Activated T-helper 9 cell treated with anti-CD3 and anti-CD28 coated beads, Interleukin-2, amount 50 U/mL, for 16 hours (primary cell): ENCODE measurements at places on chromosomes 3 and 15.

DNA sequence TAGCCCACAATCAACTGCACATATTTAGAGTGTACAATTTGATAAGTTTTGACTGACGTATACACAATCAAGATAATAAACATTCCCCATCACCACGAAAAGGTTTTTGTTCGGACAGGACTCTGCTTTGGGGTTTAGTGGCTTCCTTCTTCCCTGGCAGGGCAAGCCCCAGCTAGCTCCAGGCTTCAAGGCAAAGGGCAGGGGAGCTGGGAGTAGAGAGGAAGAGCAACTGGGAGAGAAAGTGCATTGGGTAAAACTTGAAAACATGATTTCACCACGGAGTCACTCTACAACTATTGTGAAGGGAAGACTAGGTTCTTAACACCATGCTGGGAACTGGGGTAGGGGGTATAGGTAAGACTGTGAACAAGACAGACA is 185.1 kb upstream of the UBE2E1 start:
- no peak for DNase-seq

GRCh38 chr15:64429448-64429847 is 30.9 kb upstream of the ZNF609 start:
- no peak for DNase-seq

DNA sequence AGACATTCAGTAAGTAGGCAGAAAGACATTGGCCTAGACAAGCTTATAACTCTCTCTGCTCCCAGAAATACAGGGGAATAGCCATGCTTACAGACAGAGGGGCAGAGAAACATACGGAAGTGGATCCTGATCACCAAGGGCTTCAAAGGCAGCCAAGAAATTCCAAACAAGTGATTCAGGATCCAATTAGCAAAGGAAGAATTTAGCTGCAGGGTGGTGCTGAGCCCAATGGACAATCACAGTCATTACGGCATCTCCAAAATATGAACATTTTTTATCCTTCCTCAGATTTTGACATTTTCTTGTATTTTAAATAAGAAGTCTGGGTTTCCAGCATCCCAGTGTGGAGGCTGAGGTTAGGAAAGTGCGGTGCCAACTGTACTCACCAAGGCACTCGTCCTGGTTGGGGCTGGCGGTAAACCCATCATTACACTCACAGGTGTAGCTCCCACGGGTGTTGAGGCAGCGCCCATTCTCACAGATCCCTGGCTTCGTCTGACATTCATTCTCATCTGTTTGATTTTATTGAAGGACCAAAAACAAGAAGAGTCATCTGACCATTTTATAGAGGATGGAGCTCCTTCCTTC is 96.8 kb downstream of the DUT start:
- no peak for DNase-seq

GRCh38 chr3:31462050-31462569 is 70.6 kb upstream of the STT3B start:
- no peak for DNase-seq

DNA sequence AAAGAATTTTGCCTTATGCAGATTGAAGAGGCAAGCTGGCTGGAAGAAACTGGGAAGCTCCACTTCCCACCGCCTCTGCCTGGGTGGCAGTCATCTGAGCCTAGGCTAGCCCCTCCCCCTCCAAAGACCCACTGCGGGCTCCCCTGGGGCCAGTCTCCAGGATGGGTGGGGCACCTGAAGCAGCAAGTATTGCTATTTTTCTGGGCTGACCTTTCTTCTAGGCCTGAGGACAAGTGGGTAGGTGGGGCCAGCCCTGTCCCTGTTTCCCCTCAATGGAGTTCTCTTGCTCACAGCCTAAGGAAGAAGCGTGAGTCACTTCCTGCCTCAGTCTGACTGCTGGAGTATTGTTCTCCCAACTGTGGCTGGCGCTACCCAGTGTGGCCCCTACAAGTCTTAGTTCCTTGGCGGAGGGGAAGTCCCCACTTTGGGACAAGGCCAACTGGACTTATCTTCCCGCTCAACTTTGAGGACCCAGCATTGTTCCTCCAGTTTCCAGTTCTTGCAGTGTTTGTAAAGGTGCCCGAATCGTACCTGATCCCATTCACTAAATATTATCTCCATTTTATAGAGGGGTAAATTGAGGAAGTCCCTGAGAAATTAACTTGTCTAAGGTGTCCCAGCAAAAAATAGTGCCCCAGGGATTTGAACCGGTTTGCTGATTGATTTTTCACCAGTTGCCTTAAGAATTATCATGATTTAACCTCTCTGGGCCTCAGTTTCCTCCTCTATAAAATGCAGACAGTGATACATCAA is 1.4 kb downstream of the FURIN start:
- DNase-seq = no peak

DNA sequence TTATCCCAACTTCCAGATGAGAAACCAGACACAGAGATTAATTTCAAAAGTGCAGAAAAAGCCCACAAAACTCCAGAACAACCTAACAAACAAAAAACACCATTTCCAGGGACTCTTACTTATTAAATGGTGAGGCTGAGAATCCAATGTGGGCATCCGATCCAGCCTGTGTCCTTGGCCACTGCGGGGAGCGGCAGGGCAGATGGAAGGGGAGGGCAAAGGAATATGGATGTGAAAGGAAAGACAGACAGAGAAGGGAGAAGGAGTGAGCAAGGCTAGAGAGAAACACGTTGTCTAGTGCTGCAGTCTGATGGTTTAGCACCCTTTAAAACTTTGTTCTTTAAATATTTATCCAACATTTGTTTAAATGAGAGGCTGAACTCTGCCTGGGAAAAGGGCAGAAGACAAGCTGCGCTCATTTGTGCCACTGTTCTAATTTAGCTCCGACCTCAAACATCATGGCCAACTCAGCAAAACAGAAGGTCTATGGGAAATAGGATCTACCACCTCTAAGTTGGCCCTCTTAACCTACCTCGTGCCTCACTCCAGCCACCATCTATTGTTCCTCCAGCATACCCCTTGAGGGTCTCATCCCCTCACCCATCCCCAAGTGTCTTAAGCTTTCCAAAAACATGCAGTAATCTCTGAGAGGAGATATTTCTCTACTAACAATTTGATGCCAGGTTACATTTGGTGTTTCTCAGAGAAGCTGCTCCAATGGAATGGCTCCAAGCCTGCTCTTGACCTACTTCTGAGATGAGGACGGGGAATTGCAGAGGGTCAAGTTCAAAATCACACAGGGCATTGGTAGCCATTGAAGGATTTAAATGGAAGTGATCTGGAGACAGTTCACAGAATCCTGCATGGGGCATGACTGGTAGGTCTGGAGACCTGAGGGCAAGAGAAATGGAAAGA is 77.4 kb downstream of the CD47 start:
- no peak for DNase-seq

DNA sequence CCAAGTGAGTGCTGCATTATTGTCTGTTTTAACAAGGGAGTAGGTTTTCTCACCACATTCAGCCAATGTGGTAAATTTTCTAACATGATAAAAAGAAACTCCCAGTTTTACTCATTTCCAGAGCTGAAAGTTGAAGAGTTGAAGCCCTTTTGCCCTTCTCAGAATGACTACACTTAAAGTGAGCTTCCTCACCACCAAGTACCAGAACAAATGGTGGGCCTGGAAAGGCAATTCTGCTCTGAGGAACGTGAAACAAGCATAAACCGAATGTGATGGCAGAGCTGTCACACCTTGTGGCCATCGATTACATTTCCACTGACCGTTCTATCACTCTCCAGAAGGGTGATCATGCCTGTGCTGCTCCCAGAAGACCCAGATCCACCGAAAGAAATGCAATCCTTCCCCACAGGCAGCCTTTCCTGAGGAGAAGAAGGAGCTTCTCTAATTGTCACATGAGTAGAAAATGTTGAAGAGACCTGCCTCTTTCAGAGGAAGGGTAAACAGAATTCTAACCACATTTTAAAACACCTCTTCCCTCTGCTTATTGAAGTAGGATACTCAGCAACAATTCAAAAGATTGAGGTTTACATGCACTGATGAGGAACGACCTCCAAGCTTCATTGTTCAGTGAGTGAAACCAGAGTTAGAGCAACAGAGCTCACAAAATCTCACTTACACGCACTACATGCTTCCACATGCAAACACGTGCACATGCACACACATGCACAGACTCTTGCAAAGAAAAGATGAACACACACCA is 21.4 kb upstream of the CCR9 start:
- no peak for DNase-seq

GRCh38 chr3:127137113-127137512 is 55.8 kb upstream of the PRR23E start:
- DNase-seq = no peak

- no peak for DNase-seq
Observed at GRCh38 chr3:30996467-30996866, 102.0 kb upstream of the GADL1 start.

DNA sequence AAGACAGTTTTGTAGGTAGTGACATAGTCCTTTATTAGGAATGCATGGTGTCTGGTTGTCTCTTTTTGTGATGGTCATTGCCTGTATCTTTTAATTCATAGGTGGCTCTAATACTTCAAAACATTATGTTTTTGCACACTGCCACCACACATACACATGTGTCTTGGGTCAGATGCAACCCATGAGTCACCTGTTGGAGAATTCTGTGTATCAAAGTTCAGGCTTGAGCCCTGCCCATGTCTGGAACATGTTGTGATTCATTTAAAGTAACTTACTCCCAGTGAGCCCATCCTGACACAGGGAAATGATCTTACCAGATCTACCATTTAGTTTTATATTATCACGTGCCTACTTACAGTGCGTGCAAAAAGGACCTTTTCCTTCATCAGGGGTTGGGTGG is 142.7 kb downstream of the GHSR start:
- DNase-seq = no peak

DNA sequence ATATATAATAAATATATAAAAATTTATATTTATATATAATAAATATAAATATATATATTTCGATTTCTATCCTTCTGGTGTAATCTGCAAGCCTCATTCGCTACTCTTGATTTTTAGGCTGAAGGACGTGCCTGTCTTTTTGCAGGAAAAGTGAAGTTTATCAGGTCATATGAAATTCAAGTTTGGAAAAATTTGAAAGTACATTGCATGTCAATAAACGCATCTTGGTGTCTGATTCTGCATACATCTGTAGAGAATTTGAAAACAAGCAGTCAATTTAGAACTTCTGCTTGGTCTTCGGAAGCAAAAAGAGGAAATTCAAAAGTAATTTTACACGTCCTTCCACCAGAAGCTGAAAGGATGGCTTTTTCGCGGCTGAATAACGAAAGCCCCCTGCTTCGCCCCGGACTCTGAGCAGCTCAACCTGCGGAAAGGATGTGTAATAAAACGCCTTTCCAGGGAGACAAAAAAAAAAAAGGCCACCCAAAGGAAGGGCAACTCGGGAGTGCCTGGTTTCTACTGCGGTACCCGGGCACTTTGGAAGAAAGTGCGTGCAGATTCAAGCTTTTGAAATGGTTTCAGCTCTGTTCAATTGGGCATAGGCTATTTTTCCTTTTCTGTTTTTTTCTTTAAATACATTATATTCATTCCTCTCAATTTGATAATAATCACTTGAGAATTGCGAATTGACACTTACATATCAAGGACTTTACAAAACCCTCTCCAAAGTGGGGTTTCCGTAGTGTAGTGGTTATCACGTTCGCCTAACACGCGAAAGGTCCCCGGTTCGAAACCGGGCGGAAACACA is 1.5 kb upstream of the MYNN start:
- DNase-seq = no peak

DNA sequence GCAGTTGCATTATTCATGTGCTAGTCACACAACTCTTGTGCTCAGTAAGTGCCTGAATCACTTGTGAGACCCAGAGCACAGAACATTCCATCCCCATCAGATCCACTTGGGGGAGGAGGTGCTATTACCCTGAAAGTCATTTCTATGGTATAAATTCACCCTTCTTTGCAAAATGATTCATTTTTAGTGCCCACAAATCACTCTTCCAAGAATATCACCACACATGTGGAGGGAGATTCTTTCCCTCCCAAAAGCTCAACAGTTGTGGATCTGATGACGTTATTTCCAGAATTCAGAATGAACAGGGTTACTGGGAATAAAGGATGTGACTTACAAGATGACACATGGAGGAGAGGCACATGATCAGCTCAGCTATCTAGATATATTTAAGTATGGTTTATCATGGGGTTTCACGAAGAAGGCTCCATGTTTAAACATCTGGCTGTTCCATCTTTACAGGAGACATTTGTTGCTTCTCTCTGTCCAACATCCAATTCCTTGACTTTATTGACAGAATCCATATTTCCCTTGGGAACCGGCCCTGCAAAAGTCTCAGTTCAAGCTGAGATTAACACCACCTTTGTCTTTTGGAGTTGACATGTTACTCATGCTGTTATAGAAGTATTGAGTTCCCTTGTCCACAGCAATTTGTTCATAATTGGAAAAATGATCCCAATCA is 214.2 kb upstream of the PROK2 start:
- no peak for DNase-seq

GRCh38 chr3:89504432-89504831 is 397.0 kb downstream of the EPHA3 start:
- DNase-seq = no peak

DNA sequence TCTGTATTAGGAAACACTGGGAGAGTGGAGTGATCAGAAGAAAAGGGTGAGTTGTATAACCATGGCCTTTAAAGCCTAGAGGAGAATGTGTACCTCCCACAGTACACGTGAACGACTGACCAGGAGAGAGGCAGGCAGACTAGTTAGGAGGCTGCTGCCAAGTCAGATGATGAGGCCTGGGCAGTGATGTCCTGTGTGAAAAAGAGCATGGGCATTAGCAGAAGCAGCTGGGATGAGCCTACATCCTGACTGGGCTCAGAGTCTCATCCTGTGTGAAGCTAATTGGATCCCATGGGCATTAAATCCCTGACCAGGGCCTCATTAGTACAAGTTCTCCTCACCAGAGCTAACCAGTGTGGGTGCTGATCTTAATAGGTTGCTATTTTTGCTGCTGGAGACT is 89.1 kb upstream of the SLC2A2 start:
- no peak for DNase-seq

DNA sequence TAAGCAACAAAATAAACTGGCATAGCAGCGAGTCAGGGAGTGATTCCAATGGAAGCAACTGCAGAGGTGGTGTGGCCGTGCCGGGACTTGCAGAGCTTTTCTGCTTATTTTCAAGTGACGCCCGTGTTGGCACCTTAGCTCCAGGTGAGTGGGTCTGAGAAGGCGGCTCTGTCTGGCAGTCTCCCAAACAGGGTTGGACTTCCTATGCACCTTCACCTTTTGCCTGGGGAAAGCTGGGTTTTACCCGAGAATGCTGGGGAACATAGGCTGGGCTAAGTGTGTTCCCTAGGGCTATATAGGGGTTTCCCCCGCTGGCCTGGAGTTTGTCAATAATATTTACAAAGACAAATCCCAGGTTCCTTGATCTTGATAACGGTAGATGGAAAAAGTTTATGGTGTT is 179.9 kb upstream of the TBL1XR1 start:
- DNase-seq = no peak

GRCh38 chr3:114178770-114179368 is at the start of gene DRD3:
Gene DRD3, minus strand, starts transcription at chr3:114179052. Its CDS starts 7,060 bp downstream, at chr3:114171992.
- DNase-seq = no peak

DNA sequence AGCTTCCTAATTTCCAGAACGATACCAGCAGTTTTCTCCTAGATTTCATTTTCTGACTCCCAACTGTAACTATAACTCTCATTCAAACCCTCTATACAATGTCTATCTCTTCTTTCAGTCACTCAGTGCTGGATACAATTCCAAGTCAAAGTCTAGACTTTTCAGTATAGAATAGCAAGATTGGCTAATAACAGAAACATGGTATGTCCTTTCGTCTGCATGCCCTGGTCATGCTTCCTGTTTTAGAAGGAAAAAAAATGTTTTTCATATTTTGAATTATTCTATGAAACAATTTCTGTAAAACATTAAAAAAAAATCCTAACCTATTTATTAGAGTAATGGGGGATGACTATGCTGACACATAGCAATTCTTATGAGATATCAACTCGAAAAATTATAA is 180.0 kb downstream of the KCNAB1 start:
- DNase-seq = no peak
